Stimulated activated CD8-positive, alpha-beta memory T cell treated with anti-CD3 and anti-CD28 coated beads, Interleukin-7, amount 100 ng/mL, for 24 hours (primary cell): ENCODE measurements at places on chromosomes 7 and 10.

DNA sequence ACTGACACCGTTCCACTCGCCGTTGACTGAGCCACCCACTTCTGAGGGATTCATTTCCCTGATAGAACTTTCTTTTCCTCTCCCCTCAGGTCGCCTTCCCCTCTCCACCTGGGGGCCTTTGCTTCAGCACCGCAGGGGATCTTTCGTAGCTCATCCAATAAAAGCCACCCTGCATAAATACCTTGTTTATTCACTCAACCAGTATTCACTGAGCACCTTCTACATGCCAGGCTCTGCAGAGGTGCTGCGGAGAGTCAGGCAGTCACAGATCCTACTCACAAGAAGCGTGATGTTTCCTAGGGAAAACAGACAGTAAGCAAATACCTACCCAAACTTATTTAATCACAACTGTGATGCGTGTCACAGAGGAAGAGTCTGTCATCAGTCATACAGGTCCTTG, 127.7 kb downstream of the TEX36 start:
- no peak for DNase-seq

- no peak for DNase-seq
Measured at GRCh38 chr10:93573051-93573909, 6.8 kb downstream of the FFAR4 start.

- DNase-seq: no peak
Measured at GRCh38 chr10:74419958-74420375, 268.9 kb downstream of the ADK start.

DNA sequence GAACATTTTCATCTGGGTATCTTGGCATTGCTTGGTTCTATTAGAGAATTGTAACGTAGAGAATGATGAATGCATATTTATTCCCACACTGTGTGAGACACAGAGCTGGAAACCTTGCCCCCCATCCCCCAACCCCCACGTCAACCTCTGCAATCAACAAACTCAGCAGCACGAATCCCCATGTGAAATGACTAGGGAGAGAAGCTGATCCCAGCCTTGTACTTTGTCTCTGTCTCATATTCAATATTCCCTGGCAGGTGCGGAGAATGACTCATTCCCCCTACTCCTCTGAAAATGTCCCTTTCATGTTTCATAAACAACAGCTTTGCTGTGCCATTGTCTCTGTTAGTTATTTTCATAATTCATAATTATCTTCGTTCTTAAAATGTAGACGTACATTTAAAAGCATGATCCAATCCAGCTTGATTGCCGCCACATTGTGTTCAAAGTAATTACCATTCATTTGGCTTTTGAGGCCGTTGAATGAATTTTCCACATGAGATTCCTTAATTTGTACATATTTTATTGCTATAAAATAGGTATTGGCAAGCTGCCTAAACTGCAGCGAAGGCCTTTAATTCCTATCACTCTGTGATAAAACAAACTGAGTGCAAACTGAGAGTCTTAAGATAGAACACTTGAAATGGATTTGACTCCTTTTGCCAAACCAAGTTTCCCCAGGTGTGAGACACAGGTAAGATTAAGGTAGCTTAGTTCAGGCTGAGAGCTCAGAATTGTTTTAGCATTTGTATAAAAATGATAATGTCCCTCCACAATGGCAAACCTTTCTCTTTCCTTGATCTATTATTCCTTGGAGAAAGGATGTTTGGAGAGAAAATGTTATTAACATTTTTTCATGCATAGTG, 920.2 kb downstream of the TYW1 start:
- no peak for DNase-seq

GRCh38 chr7:1289666-1290025, 57.0 kb downstream of the UNCX start:
- no peak for DNase-seq
